ENCODE measurements at places on chromosomes 7 and 10.

DNA sequence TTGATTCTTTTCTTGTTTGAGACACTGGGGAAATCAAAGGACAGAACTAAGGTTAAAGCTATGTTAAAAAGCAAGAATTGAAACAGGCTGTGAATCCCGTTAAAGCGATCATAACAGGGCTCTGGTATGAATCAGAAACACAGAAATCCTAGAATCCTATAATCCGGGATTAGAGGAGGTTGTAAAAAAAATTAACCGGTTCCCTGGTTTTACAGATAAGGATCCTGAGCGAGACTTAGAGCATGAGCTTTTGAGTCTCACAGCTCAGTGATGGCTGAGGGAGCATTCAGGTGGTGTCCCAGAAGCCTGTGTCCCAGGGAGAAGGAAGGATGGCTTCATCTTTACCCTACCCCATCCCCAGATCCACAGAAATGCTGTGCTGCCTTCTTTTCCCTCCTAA lies 461.3 kb downstream of the PAXIP1 start:
- DNase-seq, result no peak

- no peak for DNase-seq
Measured at GRCh38 chr7:76262683-76263402, 39.6 kb upstream of the HSPB1 start.

- no peak for DNase-seq
Measured at GRCh38 chr10:61135276-61135721, 191.3 kb upstream of the RHOBTB1 start.

- no peak for DNase-seq
Measured at GRCh38 chr10:119237722-119238436, 30.5 kb downstream of the GRK5 start.

- no peak for DNase-seq
Measured at GRCh38 chr10:106566873-106567272, 597.6 kb downstream of the SORCS1 start.

- DNase-seq, result no peak
Measured at GRCh38 chr10:58696736-58697135, 184.1 kb downstream of the BICC1 start.

Data from stimulated activated CD8-positive, alpha-beta memory T cell treated with anti-CD3 and anti-CD28 coated beads, Interleukin-7, amount 100 ng/mL, for 24 hours (primary cell).